ENCODE measurements at places on chromosomes 12 and 14.

DNA sequence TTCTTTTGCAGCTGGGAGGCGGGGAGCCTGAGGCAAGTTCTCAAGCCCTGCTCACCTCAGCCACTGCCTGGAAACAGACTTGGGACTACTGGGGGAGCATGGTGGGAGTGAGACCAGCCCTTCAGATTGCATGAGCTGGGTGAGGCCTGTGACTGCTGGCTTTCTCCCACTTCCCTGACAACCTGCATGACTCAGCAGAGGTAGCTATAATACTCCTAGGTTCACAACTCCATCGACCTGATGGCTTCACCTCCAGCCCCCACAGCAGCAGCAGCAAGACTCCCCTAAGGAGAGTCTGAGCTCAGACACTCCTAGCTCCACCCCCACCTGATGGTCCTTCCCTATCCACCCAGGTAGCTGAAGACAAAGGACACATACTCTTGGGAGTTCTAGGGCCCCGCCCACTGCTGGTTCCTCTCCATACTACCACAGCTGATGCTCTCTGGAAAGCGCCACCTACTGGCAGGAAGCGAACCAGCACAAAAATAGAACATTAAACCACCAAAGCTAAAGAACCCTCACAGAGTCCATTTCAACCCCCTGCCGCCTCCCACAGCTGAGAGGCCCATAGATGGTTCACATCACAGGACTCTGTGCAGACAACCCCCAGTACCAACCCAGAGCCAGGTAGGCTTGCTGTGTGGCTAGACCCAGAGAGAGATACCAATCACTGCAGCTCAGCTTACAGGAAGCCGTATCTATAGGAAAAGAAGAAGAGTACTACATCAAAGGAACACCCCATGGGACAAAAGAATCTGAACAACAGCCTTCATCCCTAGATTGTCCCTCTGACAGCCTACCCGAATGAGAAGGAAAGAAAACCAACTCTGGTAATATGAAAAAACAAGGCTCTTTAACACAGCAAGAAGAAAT lies 68.7 kb downstream of the RPAP3 start:
- DNase-seq = peak; percentile 73

- DNase-seq = no peak
Measured at GRCh38 chr12:132625731-132626430, 7.3 kb downstream of the P2RX2 start.

DNA sequence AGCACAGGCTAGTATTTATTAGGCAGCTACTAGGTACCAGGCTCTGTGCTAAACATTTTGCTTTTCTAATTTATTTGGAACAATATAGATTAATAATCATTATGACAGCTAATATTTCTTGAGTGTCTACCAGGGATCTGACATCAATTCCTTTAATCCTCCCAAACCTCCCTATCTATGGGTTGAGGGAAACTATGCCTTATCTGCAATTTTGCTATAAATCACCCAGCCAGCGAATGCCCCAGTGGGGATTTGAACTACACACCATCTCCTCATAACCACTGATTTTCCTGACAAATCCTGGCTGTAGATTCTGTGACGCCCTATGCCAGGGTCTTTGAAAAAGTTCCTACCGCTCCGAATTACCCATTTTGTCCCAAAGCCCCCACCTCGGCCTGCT lies 21.4 kb upstream of the PLEKHG3 start:
- no peak for DNase-seq

- no peak for DNase-seq
Measured at GRCh38 chr14:35992816-35993683, 166.9 kb downstream of the BRMS1L start.

- DNase-seq = peak; percentile 95
Measured at GRCh38 chr12:113242026-113242418, 20.8 kb downstream of the TPCN1 start.

- peak; percentile 36 for DNase-seq
Measured at GRCh38 chr12:39145175-39145999, 240.0 kb upstream of the CPNE8 start.

- DNase-seq = no peak
Measured at GRCh38 chr12:91562476-91562875, 379.9 kb upstream of the DCN start.

DNA sequence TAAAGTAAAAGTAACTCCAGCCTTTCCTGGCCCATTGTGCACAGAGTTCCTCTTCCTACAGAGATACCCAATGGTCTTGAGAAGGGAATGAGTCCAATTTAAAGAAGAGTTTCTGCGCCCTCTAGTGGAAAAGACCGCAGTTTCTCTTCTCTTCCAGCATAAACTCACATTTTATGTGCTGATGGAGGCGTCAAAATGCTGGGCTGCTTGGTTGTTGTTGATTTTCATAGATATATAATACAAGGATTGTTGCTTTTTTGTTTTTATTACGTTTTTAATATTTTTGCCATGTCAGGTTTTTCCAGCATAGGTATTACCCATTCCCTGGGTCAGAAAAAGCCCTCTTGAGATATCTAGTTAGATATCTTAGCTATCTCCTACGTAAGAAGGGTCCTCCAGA lies 356.9 kb upstream of the STXBP6 start:
- DNase-seq = peak; percentile 8

DNA sequence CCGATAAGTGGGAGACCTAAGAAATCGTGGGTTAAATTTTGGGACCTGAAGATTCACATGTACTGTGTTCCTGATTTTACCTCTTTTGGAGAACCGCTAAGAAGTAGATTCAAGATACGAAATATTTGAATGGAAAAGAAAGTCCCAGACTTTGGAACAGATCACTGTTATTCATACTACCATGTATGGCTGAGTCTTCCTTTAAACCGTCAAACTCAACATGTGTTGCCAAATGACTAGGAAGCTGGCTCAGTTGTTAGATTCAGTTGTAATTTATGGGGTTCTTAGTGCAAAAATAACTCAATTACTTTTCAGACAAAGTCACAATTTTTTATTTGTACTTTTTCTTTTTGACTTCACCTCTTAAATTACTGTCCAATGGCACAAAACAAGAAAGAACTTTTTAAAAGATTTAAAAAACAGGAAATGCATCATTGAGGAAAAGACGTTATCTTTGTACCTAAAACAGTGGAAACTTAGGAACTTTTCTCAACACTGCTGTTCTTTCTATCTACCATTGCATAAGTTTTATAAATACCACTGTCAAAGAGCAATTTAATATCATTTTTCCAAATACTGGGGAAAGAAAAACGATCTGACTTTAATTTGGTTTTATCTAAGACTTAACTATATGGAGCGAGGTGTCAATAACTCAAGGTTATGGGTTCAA lies 15.7 kb downstream of the RERG start:
- peak; percentile 46 for DNase-seq

- no peak for DNase-seq
Measured at GRCh38 chr12:89323568-89324218, 28.6 kb downstream of the DUSP6 start.

DNA sequence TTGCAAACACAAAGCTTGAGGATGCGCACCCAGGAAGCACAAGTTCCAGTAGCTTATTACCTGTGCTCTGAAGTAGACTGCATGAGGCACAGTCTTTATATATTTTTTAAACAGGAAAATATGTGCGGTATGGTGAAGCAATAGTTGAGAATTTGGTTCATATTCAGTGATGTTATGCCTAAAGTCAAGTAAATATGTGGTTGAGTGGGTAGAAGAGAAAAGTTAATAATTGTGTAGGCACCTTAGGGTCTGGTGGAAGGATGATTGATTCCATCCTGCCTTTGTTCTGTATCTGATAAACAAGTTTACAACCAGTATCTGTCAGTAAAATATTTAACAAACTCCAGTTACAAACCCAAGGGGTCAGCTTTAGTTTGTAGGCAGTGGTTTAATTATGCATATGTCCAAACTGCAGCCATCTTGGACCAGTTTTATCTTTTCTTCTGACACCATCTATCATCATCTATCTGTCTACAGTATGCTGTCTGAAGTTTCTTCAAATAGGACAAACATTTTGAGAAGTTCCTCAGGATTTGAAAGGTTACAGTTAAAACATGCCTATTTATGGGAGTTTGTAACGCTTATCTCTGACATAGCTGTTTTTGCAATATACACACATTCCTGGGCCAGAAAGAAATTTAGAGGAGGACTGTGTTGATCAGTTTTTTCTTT lies 10.8 kb downstream of the SINHCAF start:
- DNase-seq = no peak

- peak; percentile 96 for DNase-seq
Measured at GRCh38 chr12:45234139-45234865, 18.4 kb downstream of the ANO6 start.

GRCh38 chr12:12333407-12334366 lies 16.4 kb downstream of the MANSC1 start:
- no peak for DNase-seq

- DNase-seq = no peak
Measured at GRCh38 chr12:127957001-127957660, 309.8 kb upstream of the TMEM132C start.

- DNase-seq = no peak
Measured at GRCh38 chr14:98935921-98936320, 336.1 kb downstream of the BCL11B start.

DNA sequence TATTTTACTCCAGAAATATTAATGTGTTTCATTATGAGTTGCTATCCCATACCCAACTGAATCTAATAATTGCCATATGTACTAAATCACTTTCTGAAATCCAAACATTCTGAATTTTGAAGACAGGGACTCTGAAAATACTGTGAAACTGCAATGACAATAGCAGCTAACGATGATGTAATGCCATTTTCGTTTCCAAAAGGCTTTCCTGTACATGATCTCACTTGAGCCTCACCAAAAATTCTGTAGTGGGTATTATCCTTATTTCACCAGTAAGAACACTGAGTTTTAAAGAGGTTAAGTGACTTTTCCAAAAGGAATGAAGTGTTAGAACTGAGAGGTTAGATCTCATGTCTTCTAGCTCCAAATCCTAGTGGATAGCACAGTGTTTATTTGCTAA lies 133.3 kb downstream of the FLRT2 start:
- DNase-seq = no peak

GRCh38 chr14:83632375-83632774 lies 1897.6 kb upstream of the FLRT2 start:
- DNase-seq = no peak

DNA sequence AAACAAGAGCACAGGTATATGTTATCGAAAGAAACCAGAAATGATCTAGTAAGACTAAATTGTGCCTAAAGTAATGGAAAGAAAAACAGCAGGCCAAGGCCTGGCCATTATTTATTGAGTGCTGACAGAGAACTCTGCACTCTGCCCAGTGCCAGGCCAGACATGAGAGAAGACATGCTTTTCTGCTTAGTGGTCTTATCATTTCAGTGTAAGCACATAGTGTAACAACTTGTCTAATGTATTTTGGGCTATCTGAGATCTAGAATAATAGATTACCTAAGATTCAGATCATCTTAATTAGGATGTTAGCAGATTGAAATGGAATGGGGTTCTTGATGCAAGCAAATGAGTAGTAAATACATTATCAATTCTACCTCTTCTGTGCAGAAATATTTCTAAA lies 278.3 kb downstream of the AKAP6 start:
- DNase-seq = no peak

DNA sequence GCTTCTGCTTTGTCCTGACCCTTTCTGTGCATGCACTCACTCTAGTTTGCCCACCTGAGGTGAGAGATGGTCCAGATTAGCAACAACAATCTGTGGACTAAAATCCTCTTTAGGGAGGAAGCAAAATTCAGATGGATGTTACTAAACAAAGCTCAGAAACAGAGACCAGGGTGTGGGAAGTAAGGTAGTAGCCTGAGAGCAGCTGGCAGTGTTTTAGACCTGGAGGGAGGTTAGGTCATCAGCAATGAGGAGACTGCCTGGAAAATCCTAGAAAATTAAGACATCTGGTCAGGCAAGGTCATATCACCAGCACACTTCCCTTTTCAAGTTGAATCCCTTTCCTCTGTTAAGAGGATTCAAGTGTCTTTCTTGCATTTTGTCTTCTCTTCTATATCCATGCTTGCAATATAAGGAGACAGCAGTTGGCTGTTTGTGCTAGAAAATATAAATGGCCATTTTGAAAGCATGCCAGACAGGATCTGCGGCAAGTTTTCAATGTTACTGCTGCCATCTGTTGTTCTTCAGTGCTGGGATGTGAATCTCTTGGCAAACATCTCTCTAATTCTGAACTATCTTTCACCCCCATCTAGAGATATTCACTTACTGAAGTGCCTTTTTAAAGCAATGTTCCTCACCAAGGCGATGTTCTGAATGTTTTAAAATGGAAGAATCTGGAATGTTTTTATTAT lies 266.4 kb downstream of the NAV3 start:
- DNase-seq = no peak

DNA sequence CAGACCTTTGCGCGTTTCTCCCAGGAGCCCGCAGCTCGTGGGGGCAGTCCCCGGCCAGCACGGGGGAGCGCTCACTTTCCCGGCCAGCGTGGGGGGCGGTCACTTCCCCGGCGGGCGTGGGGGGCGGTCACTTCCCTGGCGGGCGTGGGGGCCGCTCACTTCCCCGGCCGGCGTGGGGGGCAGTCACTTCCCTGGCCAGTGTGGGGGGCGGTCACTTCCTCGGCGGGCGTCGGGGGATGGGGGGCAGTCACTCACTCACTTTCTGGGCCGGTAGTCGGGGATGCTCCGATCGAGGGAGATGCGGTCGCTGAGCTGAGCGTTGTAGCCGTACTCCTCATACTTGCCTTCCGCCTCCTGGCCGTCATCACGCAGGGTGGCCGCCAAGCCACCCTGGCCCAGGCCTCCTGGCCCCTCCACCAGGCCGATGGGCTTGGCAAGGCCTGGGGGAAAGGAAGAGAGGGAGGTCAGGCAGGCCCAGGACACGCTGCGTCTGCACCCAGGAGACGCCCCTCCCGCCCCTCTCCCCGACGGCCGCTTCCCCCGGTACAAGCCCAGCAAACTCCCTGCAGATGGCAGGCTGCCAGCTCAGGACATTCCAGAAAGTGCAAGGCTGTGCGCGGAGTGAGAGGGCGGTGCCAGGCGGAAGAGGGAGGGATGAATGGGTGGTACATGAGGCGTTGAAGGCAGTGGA lies 43.3 kb downstream of the GALNT9 start:
- DNase-seq = no peak

DNA sequence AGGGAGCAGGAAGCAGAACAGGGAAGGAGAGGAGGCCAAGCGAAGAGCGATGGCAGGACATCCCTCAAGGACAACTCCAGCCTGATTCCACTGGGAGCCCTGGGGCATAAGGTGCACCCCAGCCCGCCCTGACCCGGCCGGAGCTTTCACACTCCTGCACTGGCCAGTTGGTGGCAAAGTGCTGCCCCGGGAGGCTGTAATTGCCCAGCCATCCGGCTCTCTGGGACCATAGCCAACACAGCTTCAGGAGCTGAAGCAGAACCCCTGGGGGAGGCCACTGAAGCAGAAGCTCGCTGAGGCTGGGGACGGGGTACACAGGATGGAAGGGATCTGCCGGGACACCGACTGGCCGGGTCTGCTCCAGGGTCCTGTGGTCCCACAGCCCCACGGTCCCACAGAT lies 41.9 kb upstream of the BEGAIN start:
- DNase-seq = no peak

GRCh38 chr14:92507174-92507768 lies 6.3 kb upstream of the RIN3 start:
- peak; percentile 12 for DNase-seq

All from mammary epithelial cell (primary cell).